Glutamatergic neuron (in vitro differentiated cells): ENCODE measurements at places on chromosomes 1 and 21.
A peak's percentile ranks its signal among the peaks of the same experiment; 100 is the strongest.

DNA sequence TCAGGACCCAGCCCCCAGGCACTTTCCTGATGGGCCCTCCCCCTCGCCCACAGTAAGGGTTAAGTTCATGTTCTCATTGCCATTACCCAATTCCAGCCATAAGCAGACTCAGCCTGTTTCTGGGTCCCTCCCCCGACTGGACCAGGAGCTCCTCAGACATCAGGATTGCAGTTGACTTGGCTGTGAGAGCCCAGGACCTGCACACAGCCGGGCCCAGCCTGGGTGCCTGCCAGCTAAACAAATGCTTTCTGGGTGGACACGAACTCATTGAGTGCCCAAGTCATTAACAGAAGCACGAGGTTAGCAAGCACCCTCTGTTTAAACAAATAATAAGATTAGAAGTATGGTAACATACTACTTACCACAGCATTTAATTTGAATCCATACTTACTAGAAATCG is 147.9 kb upstream of the POU3F1 start:
- peaks cover 14% of the 10 kb centered on the region for H3K4me1 ChIP-seq
- no peak overlapping the region for H3K4me3 ChIP-seq
- no peak overlapping the region for H3K27ac ChIP-seq
- peaks cover 3% of the 10 kb centered on the region for H3K27me3 ChIP-seq
- H3K36me3 ChIP-seq = peaks cover 5% of the 10 kb centered on the region

DNA sequence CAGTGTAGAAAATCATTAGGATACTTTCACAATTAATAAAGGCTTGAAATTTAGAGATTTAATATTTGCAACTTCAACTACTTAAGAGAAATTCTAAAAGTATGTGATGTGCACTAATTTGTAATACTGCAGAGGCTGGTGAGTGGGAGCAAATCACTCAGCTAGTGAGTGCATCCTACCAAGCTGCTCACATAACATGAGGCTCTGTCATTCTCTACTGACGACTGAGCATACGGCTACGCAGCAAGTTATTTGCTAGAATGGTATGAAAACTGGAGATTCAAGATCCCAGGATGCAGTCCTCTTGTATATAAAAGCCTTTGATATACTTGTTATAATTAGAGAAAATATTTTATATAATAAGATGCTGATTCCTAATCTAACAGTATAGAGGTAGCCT is 90.1 kb downstream of the ATP1B1 start:
- H3K27me3 ChIP-seq = no peaks in the 10 kb centered on the region
- DNase-seq = no peak
- H3K4me1 ChIP-seq = peaks cover 21% of the 10 kb centered on the region
- H3K27ac ChIP-seq = no peak overlapping the region
- no peak overlapping the region for H3K4me3 ChIP-seq
- no peaks in the 10 kb centered on the region for H3K36me3 ChIP-seq

DNA sequence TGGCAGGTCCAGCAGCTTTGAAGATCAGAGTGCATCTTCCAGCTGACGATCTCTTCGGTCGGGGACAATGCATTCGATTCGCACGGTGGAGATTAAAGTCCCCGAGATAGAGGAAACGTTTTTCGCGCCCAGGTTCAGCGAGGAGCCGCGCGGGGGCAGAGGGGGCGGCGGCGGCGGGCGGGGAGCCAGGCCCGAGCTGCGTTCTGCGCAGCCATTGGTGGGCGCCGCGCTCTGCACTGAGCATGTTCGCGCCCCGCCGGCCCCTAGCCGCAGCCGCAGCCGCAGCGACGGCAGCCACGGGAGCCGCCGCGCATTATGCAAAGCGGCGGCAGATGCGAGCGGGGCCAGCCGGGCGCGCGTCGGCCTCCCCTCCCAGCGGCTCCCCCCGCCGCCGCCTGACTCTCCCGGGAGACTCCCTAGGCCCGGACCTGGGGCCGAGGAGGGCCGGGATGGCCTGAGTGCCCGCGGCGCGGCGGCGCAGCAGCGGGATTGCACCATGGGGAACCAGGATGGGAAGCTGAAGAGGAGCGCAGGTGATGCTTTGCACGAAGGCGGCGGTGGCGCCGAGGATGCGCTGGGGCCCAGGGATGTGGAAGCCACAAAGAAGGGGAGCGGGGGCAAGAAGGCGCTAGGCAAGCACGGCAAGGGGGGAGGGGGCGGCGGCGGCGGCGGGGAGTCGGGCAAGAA is at the start of gene FMN2:
Gene FMN2, plus strand, starts transcription at position 270 of the 687 bp plus-strand sequence. Its CDS starts 227 bp downstream, at position 497.
- peak within 1 kb of the TSS; percentile 99 for H3K27ac ChIP-seq
- H3K4me1 ChIP-seq = peaks cover 38% of the 10 kb centered on the region
- H3K4me3 ChIP-seq = peak within 1 kb of the TSS; percentile 95
- H3K27me3 ChIP-seq = peaks cover 26% of the 10 kb centered on the region
- peak; percentile 93 for DNase-seq

DNA sequence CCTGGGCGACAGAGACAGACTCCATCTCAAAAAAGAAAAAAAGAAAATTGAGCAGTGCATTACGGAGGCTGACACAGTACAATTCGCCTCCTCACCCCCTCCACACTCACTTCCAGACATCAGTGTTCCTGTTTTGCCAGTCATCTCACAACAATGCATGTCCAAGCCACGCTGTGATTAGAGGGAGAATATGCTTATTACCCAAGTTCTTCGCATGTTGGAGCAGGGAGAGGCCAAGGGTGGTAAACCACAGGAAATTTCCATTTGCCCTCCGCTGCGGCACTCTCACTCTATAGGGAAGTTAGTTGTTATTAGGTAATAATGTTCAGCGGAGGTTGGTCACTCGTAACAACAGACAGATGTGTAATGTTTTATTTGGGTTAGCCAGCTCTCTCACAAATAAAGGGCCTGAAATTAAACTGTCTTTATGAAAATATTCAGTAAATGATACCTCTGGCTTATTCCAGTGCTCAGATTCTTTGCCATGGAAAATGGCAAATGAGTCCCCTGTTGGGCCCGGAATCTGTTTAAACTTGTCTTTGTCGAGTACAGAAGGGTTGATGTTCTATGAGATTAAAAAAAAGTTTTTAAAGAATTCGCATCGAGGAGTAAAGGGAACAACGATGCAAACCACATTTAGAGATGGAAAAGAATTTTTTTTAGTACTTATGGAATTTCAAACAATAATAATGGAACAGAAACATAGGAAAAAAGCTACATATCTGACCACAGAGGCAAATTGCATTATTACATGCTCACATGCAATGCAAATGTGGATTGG is 33.1 kb downstream of the KCNJ15 start:
- no peak for DNase-seq
- no peaks in the 10 kb centered on the region for H3K4me1 ChIP-seq
- no peak overlapping the region for H3K4me3 ChIP-seq
- no peak overlapping the region for H3K27ac ChIP-seq

GRCh38 chr1:196527919-196528318 is 80.3 kb downstream of the KCNT2 start:
- H3K36me3 ChIP-seq = peaks cover 13% of the 10 kb centered on the region
- peaks cover 3% of the 10 kb centered on the region for H3K27me3 ChIP-seq
- H3K4me1 ChIP-seq = peaks cover 6% of the 10 kb centered on the region
- no peak overlapping the region for H3K4me3 ChIP-seq

DNA sequence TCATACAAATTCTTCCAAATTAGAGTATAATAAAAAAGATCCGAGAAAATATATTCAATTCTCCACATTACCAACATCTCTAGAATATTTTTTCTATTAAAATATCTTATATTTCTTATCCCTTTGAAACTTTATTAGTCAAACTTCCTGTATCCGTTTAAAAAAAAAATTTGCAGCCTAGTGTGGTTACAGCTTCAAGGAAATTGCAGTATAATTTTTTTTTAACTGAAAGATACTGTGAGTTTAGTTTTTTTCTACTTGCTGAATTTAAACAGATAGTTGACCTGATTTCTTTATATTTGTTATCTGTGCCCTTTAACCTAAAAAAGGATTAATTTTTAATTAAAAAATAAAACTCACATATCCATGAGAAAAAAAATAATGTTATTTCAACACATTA is 1.5 kb downstream of the RGS18 start:
- no peaks in the 10 kb centered on the region for H3K4me1 ChIP-seq
- no peaks in the 10 kb centered on the region for H3K36me3 ChIP-seq
- no peak overlapping the region for H3K4me3 ChIP-seq
- no peak for DNase-seq
- no peaks in the 10 kb centered on the region for H3K27me3 ChIP-seq

- no peak overlapping the region for H3K4me3 ChIP-seq
- H3K4me1 ChIP-seq = peaks cover 12% of the 10 kb centered on the region
- no peaks in the 10 kb centered on the region for H3K36me3 ChIP-seq
- H3K27me3 ChIP-seq = peaks cover 5% of the 10 kb centered on the region
Observed at GRCh38 chr1:41739061-41739955, 179.4 kb downstream of the HIVEP3 start.

DNA sequence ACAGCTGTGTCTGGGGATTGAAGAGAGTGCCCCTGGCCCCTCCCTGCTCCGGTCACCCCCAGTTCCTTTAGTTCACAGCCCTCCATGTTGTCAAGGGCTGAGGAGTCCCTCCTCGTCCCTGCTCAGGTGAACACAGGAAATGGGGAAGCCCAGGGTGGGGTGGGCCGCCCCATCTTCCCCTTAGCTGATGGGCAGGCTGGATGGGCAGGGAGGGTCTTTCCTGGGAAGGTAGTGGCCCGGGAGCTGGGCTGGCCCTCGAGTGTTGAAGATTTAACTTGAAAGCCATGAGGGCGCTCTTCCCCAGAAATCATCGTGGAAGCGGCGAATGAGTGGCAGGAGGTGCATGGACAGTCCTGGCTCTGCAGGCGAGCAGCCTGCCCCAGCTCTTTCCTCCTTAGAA is 18.3 kb upstream of the NPHP4 start:
- no peak overlapping the region for H3K4me3 ChIP-seq
- peaks cover 9% of the 10 kb centered on the region for H3K4me1 ChIP-seq
- no peak for DNase-seq
- H3K27ac ChIP-seq = no peak overlapping the region
- H3K27me3 ChIP-seq = peaks cover 7% of the 10 kb centered on the region

DNA sequence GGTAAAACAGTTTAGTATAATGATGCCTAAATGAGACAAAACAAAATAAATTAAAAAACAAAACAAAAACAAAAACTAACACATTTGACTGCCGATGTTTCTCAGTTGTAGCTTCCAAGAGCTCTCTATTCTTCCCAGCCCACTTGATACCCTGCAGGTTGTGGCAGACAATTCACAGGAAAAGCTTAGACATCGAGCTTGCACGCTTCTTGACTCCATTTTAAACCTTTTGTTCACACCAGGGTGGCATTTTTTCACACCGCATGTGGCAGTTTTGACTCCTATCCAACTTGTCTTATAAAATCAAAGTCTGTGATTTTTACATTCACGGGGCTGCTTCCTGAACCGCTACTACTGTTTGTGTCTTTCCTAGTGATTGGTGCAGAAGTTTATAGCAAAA is 575.9 kb downstream of the USP25 start:
- no peaks in the 10 kb centered on the region for H3K27me3 ChIP-seq
- H3K36me3 ChIP-seq = no peaks in the 10 kb centered on the region
- H3K4me3 ChIP-seq = no peak overlapping the region
- peaks cover 2% of the 10 kb centered on the region for H3K4me1 ChIP-seq

- no peak for DNase-seq
- H3K4me3 ChIP-seq = peak overlapping the region; percentile 99
- peaks cover 16% of the 10 kb centered on the region for H3K4me1 ChIP-seq
- peak overlapping the region; percentile 97 for H3K27ac ChIP-seq
- H3K36me3 ChIP-seq = no peaks in the 10 kb centered on the region
- H3K27me3 ChIP-seq = peaks cover 2% of the 10 kb centered on the region
Observed at GRCh38 chr1:201954263-201955008, 867 bp upstream of the TIMM17A start.

DNA sequence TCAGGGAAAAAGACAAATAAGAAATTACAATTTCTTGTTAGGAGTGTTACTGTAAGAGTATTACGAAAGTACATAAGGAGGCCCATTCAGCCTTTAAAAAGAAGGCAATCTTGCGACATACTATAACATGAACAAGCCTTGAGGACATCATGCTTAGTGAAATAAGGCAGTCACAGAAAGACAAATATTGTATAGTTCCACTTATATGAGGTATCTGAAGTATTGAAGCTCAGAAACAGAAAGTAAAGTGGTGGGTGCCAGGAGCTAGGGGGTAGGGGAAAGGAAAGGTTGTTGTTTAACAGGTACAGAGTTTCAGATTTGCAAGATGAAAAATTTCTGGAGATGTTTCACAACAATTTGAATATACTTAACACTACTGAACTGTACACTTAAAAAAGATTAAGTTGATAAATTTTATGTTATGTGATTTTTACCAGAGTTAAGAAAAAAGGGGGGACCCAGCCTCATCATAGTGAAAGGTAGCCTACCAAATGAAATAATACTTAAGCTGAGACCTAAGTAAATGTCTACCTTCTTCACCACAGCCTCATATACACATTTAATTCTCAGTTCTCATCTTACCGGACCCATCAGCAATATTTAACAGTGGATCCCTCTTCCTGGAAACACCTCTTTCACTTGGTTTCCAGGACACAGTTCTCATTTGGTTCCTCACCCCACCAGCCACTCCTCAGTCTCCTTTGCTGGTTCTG is 19.5 kb downstream of the USP24 start:
- H3K27ac ChIP-seq = no peak overlapping the region
- no peaks in the 10 kb centered on the region for H3K27me3 ChIP-seq
- H3K4me1 ChIP-seq = no peaks in the 10 kb centered on the region
- peaks cover 12% of the 10 kb centered on the region for H3K36me3 ChIP-seq

GRCh38 chr21:44312716-44313115 is 12.9 kb downstream of the PFKL start:
- no peak for DNase-seq
- peaks cover 5% of the 10 kb centered on the region for H3K4me1 ChIP-seq
- no peak overlapping the region for H3K27ac ChIP-seq
- peaks cover 6% of the 10 kb centered on the region for H3K27me3 ChIP-seq
- no peaks in the 10 kb centered on the region for H3K36me3 ChIP-seq

GRCh38 chr1:5908461-5909375 is 83.5 kb downstream of the NPHP4 start:
- no peaks in the 10 kb centered on the region for H3K36me3 ChIP-seq
- H3K4me1 ChIP-seq = peaks cover 6% of the 10 kb centered on the region
- H3K4me3 ChIP-seq = no peak overlapping the region
- no peak overlapping the region for H3K27ac ChIP-seq

DNA sequence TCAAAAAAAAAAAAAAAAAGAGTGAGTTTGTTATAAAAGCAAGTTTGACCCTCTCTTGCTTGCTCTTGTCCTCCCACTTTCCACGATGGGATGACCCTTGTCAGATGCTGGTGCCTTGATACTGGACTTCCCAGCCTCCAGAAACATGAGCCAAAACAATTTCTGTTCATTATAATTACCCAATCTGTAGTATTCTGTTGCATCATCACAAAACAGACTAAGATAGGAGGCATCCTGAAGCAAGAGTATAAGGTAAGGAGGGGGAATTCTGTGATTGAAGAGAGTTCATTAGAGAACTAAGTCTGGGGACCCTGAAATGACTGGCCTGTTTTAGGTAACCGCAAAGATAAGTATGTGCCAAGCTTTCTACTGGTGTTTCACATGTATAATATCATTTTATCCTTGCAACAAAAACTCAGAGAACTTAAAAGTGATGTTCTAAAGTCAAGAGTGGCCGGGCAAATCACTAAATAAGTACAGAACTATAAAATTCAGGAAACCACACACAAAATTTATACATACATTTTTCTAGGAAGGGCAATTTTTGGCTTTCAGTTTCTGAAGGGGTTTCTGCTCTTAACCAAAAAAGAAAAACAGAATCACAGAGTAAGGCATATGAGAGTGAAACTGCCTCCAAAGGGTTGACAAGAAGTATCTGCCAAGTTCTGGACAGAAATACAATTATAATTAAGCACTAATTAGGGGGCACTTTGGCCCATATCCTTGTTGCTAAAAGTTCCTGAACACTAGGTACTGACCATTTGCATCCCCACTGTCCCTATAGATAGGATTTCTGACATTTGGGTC is 14.0 kb downstream of the DNALI1 start:
- H3K4me1 ChIP-seq = no peaks in the 10 kb centered on the region
- no peak for DNase-seq
- peaks cover 3% of the 10 kb centered on the region for H3K27me3 ChIP-seq
- H3K27ac ChIP-seq = no peak overlapping the region
- H3K4me3 ChIP-seq = no peak overlapping the region
- no peaks in the 10 kb centered on the region for H3K36me3 ChIP-seq
